ENCODE measurements at places on chromosomes 4 and X.

DNA sequence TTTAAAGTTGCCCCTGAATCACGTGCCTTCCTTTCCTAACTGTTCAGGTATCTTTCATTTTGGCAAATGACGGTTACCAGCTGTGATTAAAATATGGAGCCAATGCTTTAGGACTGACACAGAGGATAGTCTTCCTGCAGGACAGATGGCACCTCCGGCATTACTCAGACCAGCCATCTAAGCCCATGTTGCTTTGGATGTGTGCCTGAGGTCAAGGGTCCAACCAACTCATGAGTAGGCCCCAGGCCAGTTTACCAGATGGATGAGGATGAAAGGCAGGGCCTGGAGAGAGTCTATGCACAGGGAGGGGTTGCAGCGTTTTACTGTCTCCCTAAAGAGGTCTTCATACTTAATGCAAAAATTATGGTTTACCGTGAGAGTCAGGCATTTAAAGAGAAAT, 174.0 kb upstream of the GATB start:
- DNase-seq, result no peak

DNA sequence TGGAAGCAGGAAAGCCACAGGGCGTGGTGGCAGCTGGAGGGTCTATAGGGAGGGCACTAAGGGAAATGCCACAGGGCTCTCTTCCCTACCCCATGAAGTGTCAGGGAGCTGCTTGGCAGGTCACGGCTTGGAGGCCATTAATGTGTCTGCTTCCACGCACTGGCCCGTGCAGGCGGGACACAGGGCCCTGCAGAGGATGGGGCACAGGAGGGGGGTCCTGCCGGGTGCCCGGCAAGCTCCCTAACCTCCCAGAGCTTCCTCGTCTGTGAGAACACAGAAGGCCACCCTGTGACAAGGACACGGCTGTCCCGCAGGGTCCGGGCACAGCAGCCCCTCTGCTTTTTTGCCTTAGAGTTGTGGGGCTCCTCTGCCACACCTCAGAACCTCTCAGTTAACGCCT, 25.5 kb downstream of the FAM53A start:
- DNase-seq, result no peak

DNA sequence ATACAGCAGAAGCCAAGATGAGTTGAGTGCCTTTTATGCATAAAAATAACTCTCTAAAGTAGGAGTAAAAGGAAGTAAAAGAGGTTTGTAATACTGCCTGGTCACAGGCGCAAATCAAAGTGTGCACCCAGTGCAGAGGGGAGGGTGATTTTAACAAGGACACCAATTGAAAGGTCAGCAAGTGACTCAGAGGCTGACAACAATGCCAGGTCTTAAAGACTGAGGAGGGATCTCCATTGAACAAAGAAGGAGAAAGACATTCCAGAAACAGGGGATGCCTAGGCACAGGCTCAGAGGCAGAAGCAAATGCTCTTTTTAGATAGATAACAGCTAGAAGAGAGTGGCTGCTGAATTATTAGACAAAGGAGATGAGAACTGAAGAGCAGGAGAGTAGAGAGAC, 297.4 kb upstream of the VCX start:
- no peak for DNase-seq

GRCh38 chr4:4446434-4446833, 59.5 kb downstream of the NSG1 start:
- DNase-seq, result no peak

- no peak for DNase-seq
These were observed 65.3 kb downstream of the PDGFC start for GRCh38 chr4:156906325-156906724.

- DNase-seq, result no peak
These were observed 40.6 kb downstream of the DOCK11 start for GRCh38 chrX:118536204-118536603.

GRCh38 chrX:66050140-66050569, 10.3 kb upstream of the VSIG4 start:
- no peak for DNase-seq

- DNase-seq, result no peak
These were observed 74.9 kb downstream of the GLUD2 start for GRCh38 chrX:121122332-121122731.

DNA sequence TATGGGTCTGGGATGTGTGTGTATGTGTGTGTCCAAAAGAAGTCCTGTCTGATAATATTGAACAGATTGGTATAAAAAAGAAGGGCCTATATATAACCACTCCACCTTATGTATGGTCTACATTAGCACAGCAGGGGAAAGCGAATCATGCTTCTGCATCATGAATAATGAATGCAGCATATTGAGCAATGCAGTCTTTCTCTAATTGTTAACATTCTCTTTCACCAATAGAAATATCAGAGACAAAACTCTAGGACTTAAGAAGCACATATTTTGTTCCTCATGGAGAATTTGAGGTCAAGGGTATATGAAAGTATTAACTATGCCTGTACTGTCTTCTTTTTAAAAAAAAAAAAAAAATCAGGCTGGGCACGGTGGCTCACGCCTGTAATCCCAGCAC, 264.3 kb upstream of the NOCT start:
- DNase-seq, result no peak

- DNase-seq, result no peak
These were observed 25.5 kb downstream of the TBC1D19 start for GRCh38 chr4:26609391-26609790.

DNA sequence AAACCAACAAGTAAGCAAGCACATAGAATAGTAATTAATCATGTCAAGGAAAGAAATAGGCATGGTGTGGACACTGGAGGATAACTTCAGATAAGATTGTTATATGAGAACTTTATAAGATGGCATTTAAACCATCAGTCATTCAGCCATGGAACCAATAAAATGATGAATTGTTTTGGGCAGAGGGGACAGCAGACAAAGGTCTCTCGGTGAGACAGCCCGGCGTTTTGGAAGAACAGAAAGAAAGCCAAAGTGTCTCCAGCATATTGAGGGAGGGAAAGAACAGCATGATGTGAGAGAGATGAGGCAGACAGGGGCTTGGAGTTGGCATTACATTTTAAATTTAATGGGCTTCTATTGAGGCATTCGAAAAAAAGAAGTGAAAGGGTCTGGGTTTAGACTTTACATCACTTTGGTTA, 883 bp upstream of the PPM1K start:
- no peak for DNase-seq

All from NCI-H1436 (cell line).